ENCODE measurements at places on chromosomes 2 and 18.

DNA sequence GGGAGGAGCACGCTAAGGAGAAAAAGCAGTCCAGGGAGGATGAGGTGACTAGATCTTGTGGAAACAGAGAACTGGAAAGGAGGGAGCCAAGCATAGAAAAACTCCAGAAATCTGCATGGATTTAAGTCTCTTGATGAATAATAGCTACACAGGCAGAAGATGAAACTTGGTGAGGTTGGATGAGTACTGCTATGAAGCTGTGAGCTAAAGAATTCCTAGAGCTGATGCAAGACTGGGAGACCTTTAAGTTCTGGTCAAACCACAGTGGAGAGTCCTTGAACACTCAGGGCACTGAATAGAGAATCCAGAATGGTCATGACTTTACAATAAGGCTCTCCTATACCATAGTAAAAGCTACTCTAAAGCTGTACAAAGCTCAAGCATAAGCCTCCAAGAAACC, 18.4 kb upstream of the PIEZO2 start:
- no peaks in the 10 kb centered on the region for H3K36me3 ChIP-seq
- no peaks in the 10 kb centered on the region for H3K27me3 ChIP-seq
- H3K27ac ChIP-seq = no peak overlapping the region
- H3K4me3 ChIP-seq = no peak overlapping the region
- H3K4me1 ChIP-seq = no peaks in the 10 kb centered on the region

DNA sequence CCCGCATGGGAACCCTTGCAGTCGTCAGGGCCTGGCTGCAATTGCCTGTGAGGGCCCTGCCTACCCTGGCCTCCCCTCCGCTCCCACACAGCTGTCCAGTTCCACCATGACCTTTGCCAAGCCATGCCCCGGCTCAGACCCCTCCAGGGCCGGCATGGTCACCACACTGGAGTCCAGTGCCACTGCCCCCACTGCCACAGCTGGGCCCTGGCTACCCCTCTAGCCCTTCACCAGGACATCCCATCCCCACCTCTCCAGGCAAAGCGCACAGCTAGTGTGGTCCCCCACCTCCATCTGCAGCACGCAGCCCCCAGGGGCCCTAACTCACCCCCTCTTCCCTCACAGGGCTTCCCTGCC, 70.3 kb upstream of the SMAD7 start:
- H3K36me3 ChIP-seq = no peaks in the 10 kb centered on the region
- no peak overlapping the region for H3K27ac ChIP-seq
- no peaks in the 10 kb centered on the region for H3K27me3 ChIP-seq

DNA sequence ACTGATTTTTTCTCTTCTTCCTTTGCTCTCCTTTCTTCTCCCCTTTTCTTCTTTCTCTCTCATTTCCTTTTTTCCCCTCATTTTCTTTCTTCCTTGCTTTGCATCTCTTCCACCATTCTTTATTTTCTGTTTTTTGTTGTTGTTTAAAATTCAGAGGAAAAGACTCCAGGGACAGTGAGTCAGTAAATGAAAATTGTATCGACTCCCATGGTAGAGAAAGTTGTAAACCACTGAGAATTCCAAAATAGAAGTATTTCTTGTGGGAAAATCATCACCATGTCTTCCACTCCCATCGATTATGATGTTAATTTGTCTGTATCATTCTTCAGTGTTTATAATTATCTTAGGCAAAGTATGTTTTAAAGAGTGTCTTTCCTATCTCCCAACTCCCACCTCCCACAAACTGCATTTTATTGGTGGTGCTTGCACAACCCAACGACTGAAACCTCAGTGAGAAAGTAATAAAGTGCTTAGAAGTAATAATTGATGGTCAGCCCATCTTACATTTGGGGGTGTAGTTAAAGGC, 134.3 kb downstream of the IRS1 start:
- DNase-seq = no peak
- H3K4me3 ChIP-seq = no peak overlapping the region
- H3K36me3 ChIP-seq = no peaks in the 10 kb centered on the region
- peaks cover 23% of the 10 kb centered on the region for H3K4me1 ChIP-seq
- H3K27ac ChIP-seq = no peak overlapping the region

- no peaks in the 10 kb centered on the region for H3K27me3 ChIP-seq
- H3K27ac ChIP-seq = no peak overlapping the region
- no peak overlapping the region for H3K4me3 ChIP-seq
Measured at GRCh38 chr2:166972002-166972401, 83.7 kb downstream of the XIRP2 start.

GRCh38 chr2:24203029-24203786, 28.4 kb downstream of the FAM228A start:
- no peak overlapping the region for H3K4me3 ChIP-seq
- no peaks in the 10 kb centered on the region for H3K27me3 ChIP-seq
- peaks cover 6% of the 10 kb centered on the region for H3K4me1 ChIP-seq
- no peak for DNase-seq
- no peak overlapping the region for H3K27ac ChIP-seq

DNA sequence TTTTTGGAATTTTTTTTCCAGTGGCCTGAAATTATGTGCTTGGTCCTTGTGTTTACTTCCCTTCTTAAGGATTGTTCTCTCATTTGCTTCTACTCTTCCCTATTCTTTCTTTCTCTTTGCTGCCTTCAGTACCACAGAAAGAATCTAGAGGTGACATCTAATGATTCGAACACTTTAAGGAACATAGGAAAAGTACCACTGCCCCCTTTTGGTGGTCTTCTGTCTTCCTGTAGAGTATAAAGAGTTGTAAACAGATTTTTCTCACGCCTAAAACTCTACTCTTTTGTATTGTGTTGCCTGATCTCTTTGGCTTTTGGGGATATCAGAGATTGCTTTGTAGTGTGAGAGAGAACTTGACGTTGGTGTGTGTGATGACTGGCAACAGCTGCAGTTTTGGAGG, 7.0 kb upstream of the SCTR start:
- H3K36me3 ChIP-seq = no peaks in the 10 kb centered on the region
- H3K27me3 ChIP-seq = peaks cover under 1% of the 10 kb centered on the region
- DNase-seq = no peak
- no peak overlapping the region for H3K4me3 ChIP-seq
- H3K27ac ChIP-seq = no peak overlapping the region

- peaks cover 6% of the 10 kb centered on the region for H3K4me1 ChIP-seq
- no peak overlapping the region for H3K4me3 ChIP-seq
- H3K27ac ChIP-seq = no peak overlapping the region
- peaks cover 2% of the 10 kb centered on the region for H3K36me3 ChIP-seq
- no peak for DNase-seq
Measured at GRCh38 chr2:37090019-37090477, 5.7 kb downstream of the GPATCH11 start.

GRCh38 chr2:232195487-232195886, 183.1 kb upstream of the ALPP start:
- no peak overlapping the region for H3K4me3 ChIP-seq
- no peak for DNase-seq
- H3K27me3 ChIP-seq = no peaks in the 10 kb centered on the region
- H3K36me3 ChIP-seq = no peaks in the 10 kb centered on the region
- no peaks in the 10 kb centered on the region for H3K4me1 ChIP-seq

GRCh38 chr2:118121986-118122524, 33.8 kb downstream of the INSIG2 start:
- H3K27ac ChIP-seq = no peak overlapping the region
- no peak for DNase-seq

DNA sequence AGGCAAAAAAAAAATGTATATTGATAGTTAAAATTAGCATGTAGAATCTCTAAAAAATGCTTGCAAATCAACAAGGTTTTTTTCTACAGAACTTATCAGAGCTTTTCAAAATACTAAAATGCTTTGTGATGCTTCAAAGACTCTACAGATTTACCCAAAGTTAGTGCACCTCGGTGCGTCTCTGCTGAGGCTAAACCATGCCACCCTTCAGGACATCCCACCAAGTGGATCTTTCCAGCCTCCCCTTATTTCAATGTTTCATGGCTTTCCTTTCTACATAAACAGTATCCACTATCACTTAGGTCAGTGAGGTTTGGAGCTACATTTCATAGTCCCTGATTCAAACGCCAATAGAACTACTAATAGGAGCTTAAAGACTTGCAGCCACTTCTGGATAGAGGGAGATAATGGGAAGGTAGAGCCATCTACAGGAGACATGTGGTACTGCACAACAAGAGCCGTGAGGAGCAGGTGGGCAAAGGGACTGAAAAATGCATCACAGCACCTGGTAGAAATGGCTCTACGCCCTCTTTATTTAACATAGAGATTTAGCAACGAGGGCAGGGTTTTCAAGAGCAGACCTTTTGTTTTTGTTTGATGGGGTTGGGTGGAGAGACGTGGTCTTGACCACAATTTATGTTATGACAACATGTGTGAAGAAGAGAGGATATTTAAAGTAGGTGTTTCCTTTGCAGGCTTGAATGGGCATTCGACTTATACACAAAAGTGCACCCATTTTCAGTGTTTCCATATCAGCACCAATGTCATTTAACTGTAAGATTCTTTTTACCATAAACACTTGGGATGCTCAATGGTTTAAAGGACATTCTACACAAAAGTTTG, 56.1 kb upstream of the SLC35G4 start:
- DNase-seq = no peak
- no peaks in the 10 kb centered on the region for H3K36me3 ChIP-seq
- no peak overlapping the region for H3K4me3 ChIP-seq
- no peaks in the 10 kb centered on the region for H3K27me3 ChIP-seq
- H3K4me1 ChIP-seq = no peaks in the 10 kb centered on the region

GRCh38 chr2:108367561-108368175, 10.1 kb upstream of the SULT1C4 start:
- H3K4me1 ChIP-seq = no peaks in the 10 kb centered on the region
- no peak overlapping the region for H3K4me3 ChIP-seq
- DNase-seq = no peak
- no peaks in the 10 kb centered on the region for H3K36me3 ChIP-seq
